ENCODE measurements at places on chromosomes 6 and 20.

GRCh38 chr6:25344827-25345226, 65.7 kb downstream of the CARMIL1 start:
- no peak for DNase-seq

DNA sequence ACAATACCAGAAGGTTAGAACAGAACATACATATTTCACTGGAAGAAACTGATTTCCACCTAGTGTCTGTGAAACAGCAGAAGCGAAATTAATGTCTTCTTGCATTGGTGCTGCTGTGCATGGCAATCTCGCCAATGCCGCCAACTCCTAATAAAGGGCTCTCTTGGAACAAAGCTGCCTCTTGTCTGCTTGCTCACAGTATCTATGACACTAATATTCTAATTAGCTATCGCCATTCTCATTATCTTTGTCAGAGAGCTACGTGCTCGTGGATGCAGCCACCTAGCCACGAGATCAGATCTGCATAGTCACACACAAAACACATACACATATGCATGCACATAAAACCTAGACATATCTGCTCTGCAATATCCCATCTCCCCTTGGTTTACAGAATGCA, 145.9 kb upstream of the OLIG3 start:
- no peak for DNase-seq

DNA sequence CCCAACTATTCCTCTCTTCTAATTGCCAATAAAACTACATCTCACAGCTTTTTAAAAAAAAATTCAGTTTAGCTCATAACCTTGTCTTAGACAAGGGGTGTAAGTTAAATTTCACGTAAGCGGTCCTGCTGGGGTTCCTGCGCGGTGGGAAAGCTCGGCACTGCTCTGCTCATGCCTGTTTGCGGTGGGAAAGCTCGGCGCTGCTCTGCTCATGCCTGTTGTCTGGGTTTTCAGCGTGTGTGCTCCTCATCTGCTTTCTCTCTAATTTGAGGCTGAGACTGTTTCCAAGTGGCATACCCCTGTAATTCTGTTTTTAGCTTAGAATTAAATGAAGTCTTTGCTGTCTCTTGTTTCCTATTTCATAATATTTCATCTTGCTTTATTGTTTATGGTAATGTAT, 18.6 kb downstream of the ARID1B start:
- DNase-seq, result peak; percentile 32

GRCh38 chr6:157058574-157058973, 264.7 kb downstream of the TMEM242 start:
- DNase-seq, result no peak

DNA sequence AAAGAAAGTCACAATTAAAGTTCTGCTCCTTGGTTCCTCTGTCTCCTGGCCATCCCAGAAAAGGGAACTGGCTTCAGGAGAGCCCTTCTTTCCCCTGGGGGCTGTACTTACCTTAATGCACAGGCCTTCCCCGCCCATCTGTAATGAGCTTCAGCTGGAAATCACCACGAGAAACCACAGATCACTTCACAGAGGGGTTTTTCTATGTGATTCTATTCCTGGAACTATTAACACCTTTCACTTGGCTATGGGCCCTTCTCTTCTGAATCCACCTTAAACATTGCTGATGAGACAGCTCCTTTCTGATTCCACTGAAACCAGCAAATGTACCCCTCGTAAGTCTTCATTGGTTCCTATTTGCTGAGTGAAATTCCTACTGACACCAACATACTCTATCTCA, 80.7 kb downstream of the FOXF2 start:
- DNase-seq, result no peak

DNA sequence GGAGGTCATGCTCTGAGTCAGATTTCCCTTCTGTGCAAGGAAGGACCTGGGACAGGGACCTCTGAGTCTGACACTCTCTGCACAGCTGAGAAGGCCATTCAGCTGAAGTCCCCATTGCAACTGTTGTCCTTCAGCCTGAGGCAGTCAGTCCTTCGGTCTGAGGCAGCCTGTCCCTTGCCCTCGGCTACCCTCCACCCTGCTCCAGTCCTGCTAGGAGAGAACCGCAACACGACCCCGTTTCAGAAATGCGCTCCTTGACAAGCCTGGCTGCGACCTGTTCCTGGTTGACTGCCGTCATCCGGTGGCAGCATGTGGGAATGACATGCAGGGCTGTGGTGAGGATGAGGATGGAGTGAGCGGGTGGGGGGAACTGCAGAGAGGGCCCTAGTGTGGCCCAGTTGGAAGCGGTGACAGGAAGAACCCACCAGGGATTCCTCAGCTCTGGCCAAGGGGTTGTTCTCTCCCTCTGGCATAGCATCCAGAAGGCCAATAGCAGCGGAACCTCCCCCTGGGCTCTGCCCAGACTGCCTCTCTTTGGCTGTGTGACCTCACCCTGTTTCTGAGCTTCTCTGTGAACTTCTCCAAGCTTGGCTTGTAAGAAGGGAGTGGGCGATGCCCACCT, 40.3 kb upstream of the ANGPT4 start:
- DNase-seq, result peak; percentile 44

DNA sequence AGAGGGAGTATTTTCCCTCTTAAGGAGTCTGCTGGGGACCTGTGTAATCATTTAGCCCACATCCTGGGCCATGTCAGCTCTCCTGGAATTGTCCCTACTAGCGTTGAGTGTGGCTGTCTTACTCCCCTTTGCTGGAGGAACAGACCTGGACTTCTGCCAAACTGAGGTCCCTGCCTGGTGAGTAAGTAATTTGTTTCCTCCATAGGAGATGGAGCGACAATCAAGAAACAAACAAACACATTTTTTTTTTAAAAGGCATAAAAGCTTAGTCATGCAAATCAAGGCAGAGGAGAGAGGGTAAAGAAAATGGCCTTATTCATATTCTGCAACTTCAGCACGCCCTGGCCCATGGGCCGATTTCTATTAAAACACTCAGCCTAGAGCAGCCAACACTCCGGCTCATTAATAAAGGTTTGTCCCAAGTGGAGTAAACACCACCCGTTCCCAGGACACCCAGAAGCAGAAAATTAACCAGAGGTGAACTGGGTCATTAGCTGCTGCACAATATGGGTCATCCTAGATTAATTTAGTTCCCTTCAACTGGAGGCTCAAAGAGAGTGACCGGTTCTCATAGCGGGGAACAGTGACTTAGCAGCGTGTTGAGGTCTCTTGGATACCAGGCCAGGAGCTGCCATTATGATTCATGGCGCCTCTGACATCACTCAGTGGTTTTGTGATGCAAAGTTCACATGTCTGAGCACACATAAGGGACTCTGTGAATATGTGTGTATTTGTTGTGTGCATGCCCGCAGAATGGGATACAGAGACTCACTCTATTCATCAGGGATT, 165.0 kb upstream of the SULF2 start:
- peak; percentile 82 for DNase-seq

DNA sequence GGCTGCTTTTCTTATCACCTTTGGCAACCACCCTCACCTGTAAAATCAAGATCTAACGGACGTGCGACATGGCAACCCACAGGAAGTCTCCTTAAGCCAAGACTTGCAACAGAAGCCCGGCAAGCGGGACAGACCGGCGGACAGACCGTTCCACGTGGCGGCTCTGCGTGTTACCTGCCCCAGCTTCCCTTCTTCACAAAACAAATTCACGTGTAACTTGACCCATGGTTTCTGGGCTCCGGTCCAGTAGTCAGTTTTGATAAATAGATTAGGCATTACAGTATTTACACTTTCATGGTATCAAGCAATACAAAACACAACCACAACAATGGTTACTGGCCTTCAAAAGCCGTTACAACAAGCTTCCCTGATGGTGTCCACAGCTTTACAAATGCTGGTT, 133.8 kb downstream of the PRND start:
- DNase-seq, result no peak

- DNase-seq, result no peak
Observed at GRCh38 chr6:74130641-74131040, 434.6 kb downstream of the CD109 start.

GRCh38 chr20:38303908-38304379, at the start of gene BPI:
BPI (plus strand) TSS chr20:38304156; CDS start chr20:38304224, 68 bp downstream.
- DNase-seq, result peak; percentile 52

- no peak for DNase-seq
Observed at GRCh38 chr6:16146527-16146955, 17.7 kb downstream of the MYLIP start.

DNA sequence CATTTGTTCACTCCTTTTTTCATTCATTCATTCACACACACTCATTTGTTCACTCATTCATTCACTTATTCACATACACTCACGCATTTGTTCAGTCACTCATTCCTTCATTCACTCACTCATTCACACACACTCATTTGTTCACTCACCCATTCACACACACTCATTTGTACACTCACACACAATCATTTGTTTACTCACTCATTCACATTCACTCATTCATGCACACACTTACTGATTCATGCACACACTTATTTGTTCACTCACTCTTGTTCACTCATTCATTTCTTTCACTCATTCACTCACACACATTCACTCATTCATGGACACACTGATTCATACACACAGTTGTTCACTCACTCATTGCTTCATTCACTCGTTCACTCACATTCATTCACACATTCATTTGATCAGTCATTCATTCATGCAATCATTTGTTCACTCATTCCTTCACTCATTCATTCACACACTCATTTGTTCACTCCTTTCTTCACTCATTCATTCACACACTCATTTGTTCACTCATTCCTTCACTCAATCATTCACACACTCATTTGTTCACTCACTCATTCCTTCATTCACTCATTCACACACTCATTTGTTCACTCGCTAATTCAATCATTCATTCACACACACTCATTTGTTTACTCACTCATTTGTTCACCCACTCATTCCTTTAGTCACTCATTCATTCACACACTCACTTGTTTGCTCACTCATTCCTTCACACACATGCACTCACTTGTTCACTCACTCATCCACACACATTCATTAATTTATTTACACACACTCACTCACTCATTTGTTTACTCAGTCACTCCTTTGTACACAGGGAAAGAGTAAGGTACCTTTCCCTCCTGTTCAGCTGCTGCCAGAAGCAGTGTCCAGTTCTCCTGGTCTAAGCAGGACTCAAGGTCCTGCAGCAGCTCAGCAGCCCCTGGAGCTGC, 50.7 kb upstream of the BHLHE23 start:
- DNase-seq, result no peak

DNA sequence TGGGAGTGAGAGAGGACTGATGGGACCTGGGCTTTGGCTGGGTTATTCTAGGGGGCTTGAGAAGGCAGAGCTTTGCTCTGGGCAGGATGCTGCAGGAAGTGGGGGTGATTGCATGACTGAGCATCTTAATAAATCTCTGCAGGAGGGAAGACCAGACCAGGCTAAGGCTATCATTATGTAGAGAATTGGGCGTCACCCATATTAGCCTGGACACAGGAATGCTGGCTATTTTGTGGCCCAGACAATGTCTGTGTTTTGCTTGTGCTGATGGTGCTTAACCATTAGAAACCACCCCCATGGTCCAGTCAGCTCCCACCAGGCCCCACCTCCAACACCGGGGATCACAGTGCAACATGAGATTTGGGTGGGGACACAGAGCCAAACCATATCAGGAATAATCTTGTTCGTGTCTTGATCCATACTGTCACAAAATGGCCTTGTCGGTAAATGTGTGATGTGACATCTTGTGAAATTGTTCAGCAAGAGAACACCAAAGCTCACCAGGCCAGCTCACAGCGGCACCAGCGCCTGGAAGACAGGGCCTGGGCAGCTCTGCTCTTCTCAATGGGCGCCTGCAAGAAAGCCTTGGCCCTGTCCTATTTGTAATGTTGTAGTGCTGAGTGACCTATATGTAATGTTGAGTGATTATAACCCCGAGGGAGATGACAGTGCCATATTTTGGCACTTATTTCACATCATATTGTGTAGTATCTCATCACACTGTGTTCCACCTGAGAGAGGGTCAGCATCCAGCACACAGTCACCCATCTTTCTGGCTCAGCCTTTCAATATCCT, 211.8 kb downstream of the QKI start:
- peak; percentile 92 for DNase-seq

- DNase-seq, result peak; percentile 89
Observed at GRCh38 chr6:126033696-126034095, 47.4 kb downstream of the TRMT11 start.

GRCh38 chr6:54071821-54072340, 39.4 kb upstream of the MLIP start:
- peak; percentile 15 for DNase-seq

GRCh38 chr6:168088161-168089053, 9.4 kb upstream of the FRMD1 start:
- peak; percentile 64 for DNase-seq

GRCh38 chr6:148001844-148002642, 340.6 kb upstream of the SASH1 start:
- DNase-seq, result no peak

DNA sequence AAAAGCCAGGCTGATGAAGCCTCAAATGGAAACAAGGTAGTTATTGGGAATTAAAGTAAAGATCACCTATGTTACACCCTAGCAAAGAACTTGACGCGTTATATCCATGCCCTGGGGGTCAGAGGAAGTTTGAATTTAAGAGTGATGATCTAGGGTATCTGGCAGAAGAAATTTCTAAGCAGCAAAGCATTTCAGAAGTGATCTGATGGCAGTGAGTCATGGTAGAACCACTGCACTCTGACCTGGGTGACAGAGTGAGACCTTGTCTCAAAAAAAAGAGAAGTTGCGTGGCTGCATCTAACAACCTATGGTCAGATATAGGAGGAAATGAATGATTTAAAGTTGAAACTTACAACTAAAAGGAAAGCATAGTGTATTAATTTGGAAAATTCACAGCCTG, 45.2 kb downstream of the SCP2D1 start:
- no peak for DNase-seq

DNA sequence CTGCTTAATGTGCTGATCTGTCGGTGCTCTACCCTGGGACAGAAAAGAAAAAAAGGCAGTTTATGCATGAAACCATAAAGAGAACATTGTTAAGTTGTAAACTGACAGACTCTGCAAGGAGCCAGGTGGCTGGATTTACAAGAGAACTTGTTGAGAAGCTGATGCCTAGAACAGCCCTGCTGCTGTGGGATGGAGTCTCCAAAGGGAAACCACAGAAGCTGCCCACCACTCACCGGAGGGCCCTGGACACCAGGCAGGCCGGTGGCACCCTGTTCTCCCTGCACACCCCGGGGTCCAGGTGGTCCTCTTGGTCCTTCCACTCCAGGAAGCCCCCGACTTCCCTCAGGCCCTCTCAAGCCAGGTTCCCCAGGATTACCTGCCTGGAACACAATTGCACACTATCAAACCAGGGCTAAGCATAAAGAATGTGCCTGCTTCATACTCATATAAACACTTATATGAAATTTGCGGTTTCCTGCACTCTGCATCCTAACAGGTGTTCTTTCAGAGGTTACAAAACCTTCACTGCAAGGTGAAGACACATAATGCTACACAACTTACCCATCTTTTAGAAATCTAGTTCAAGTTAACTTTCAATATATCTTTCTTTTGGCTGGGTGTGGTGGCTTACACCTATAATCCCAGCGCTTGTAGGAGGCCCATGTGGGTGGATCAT, 68.2 kb downstream of the COL9A1 start:
- DNase-seq, result no peak

Measured in fibroblast of skin of back (primary cell).